Activated CD4-positive, alpha-beta T cell treated with anti-CD3 and anti-CD28 coated beads for 48 hours (primary cell): ENCODE measurements at places on chromosomes 1 and 21.
A peak's percentile ranks its signal among the peaks of the same experiment; 100 is the strongest.

- no peak for DNase-seq
Measured at GRCh38 chr1:111660204-111661150, 40.9 kb downstream of the RAP1A start.

- DNase-seq = peak; percentile 15
Measured at GRCh38 chr1:204190212-204191211, 5.8 kb downstream of the KISS1 start.

DNA sequence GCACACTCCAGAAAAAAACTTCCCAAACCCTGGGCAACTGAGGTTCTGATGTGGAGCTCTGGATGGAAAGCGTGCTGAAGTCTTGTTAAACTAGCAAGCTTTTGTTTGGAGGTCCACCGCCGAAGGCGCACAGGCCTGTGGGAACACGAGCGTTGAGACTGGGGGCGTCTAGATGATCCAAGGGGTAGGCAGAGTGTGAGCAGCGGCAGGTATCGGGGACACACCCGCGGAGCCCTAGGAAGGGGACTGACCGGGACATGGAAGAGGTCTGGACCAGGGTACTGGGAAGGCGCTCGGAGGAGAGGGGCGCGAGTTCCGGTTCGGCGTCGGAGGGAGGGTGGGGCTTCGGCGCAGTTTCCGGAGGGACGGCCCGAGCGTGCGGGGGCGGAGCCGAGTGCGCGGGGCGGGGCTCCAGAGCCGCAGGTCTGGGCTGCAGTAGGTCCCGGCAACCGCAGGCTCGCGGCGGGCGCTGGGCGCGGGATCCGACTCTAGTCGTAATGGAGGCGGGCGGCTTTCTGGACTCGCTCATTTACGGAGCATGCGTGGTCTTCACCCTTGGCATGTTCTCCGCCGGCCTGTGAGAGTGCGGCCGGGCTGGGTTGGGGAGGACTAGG lies at the start of gene SLC50A1:
Gene SLC50A1, plus strand, starts transcription at position 438 of the 614 bp plus-strand sequence. Its CDS starts 60 bp downstream, at position 498.
- DNase-seq = peak; percentile 96

DNA sequence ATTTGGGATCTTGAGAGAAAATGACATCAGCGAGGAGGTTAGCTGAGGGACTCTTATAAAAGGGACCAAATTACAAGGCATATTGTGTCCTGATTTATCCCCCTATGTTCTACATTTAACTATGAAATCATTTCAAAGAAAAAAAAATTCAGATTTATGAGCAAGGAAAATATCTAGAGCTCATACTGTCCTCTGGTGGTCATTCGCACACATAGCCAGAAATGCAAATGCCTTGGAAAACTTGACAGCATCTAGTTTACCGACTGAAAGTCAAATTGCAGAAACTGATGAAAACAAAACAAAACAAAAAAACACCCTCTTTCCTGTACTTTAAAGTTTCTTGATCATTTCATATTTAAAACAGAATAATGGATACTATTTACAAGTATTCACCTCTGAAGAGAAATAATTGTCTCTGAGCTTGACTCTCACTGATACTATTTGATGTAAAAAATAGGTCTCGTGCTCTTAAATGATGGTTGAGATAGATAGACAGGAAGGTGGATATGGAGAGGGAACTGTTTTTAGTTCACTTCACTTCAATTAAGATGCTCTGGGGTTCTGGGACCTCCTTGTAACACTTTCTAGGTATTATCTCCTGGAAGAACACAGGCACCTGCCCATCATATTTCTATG lies 253.8 kb downstream of the PCP4 start:
- DNase-seq = no peak

DNA sequence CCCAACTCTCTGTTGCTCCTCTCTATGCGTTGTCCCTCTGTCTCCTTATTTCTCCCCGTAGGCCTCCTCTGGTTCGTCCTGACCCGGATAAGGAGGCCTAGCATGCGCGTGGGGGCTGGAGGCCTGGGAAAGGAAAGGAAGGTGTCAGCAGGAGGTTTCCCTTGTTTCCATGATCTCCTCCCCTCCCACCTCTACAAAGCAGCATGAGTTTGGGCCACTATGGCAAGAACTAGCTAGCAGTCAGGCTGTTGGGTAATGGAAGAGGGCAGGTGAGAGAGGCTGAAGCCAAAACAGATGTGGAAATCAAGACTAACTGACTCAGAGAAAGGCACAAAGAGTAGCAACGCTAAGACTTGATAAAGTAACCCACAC lies 687 bp upstream of the SEMA6C start:
- no peak for DNase-seq

- DNase-seq = no peak
Measured at GRCh38 chr1:101854271-101854670, 142.5 kb downstream of the OLFM3 start.

- DNase-seq = no peak
Measured at GRCh38 chr21:46622226-46622625, 13.2 kb upstream of the PRMT2 start.

DNA sequence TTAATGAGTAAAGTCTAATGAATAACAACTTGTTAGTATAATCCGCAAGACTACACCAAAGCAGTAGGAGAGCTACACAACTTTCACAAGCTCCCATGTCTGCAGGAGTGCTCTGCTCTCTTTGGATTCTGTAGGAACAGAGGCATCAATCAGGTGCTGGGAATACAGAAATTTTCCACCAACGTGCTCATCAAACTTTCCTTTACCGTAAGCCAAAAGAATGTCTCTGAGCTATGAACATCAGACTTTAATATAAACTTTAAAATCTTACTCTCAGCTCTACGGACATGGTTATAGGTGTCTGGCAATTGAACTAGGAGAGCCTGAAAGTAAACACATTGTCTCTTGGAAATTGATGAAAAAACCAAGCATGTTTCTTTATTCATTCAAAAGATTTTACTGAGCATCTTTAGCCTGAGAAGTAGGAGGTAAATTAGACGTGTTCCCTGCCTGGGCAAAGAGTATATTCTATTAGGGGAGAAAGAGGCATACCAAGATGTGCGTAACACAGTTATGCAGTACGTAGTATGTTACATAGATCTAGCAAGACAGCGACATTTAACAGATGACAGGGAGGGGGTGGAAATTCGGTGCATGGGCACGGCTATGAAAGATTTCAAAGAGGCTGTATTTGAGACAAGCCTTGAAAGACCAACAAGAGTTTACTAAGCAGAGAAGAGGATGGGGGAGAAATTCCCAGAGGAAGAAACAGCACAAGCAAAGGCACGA lies 85.2 kb downstream of the TM2D1 start:
- DNase-seq = no peak

- DNase-seq = no peak
Measured at GRCh38 chr1:246159279-246160227, 347.5 kb downstream of the SMYD3 start.

DNA sequence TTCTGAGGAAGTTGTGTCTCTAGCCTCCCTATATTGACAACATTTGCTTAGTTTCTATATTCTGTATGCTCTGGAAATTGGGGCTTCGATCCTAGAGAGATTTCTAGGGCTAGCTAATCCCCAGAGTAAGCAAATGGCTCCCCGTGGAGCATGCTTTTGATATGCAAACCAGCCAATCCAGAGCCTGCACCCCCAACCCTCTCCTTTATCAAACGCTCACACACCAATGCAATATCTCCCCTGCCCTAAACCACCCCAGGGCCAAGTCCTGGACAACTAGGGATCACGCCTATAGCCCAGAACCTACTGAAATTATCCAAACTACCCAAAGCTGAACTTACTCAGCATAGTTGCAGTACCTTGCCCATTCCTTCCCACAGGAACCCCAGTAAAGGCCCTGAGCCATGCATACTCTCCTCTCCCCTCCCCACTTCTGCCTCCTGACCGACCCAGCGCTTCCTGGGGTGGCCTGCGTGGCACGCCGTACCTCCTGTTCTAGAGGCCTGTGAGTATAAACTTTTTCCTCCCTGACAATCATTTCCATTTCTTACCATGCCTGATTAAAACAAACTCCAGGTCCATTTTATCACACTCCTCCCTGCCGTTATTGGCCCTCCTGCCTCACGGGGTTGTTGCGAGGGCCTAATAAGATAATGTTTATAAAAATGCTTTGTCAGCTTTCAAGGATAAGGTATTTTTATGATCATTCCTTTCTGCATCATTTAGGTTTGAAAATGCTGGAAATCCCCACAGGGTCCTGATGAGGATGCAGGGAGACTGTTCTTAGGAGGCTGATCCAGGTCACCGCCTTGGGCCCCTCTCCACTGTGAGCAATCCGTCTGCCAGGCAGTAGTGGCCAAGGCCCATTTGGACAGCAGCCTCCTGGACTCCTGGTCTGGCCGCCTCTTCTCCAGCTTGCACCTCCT lies 102.7 kb downstream of the TENT5C start:
- DNase-seq = no peak

GRCh38 chr1:175893192-175893591 lies 149.8 kb upstream of the TNR start:
- no peak for DNase-seq

- DNase-seq = no peak
Measured at GRCh38 chr1:13492711-13493110, 21.1 kb downstream of the LRRC38 start.

DNA sequence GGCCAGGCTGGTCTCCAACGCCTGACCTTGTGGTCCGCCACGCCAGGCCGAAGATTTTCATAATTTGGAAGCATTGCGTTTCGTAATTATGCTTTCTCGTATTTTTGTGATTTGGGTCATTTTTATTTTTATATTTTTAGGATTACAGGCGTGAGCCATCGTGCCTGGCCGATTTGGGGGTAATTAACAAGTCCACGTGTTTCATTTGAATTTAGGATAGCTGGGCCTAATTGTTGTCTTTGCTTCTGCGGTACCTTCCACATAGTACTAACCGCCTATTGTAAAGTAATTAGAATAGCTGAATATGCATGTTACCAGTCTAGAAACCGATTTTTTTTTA lies 1.0 kb downstream of the RCC1 start:
- DNase-seq = no peak

DNA sequence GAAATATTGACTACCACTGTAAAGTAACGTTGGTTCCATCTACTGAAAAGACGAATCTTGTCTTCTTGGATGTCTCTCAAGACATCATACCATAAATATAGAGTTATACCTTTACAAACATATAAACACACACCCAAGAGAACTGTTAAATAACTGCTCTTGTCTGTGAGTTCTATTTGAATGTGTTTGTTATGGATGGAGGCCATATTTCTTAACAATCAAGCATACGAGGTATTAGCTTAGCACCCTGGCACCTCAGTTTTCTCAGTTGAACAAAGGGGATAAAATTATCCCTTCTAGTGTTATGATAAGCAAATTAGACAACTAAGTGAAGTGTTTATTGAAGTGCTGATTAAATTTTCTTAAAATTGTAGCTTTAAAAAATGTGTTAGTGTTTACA lies 336.6 kb upstream of the ZRANB2 start:
- no peak for DNase-seq
